ENCODE measurements at places on chromosomes 6 and 20.
A peak's percentile ranks its signal among the peaks of the same experiment; 100 is the strongest.

DNA sequence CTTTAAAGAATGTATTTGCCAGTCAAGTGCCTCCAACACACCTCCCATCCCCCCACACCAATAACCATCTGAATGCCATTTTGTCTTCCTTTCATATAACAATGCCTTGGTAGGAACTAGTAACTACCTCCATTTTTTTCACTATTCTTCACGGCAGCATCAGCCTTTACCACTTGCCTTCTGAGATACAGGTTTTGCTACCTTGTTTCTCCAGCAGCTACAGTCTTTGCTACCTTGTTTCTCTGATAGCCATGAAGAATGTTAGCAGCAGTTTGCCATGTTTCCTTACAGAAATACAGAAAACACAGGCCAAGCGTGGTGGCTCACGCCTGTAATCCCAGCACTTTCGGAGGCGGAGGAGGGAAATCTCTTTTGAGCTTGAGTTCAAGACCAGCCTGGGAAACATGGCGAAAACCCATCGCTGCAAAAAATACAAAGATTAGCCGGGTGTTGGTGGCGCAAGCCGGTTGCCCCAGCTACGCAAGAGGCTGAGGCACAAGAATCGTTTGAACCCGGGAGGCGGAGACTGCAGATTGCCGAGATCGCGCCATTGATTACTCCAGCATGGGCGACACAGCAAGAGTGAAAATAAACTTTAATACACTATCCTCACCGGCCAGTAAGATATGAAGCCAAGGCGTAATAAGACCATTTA lies 100.9 kb downstream of the HFE start:
- DNase-seq = no peak

GRCh38 chr20:35657271-35657670 lies 7.4 kb downstream of the CPNE1 start:
- no peak for DNase-seq

GRCh38 chr6:155450240-155450581 lies 5.4 kb downstream of the NOX3 start:
- DNase-seq = peak; percentile 19

DNA sequence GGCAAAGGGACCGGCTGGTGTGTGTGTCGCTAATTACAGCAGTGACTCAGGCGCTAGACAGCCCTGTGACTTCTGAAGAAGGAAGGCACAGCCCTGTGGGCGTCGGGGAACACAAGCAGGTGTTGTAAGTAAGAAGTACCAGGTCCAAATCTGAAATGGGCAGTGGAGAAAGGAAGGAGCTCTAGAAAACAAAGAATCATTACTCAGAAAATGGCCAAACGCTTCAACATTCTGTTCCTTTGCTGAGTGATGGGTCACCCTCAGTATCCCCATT lies 106.8 kb downstream of the PXDC1 start:
- no peak for DNase-seq

- no peak for DNase-seq
Observed at GRCh38 chr6:111679126-111679858, 73.6 kb upstream of the TRAF3IP2 start.

DNA sequence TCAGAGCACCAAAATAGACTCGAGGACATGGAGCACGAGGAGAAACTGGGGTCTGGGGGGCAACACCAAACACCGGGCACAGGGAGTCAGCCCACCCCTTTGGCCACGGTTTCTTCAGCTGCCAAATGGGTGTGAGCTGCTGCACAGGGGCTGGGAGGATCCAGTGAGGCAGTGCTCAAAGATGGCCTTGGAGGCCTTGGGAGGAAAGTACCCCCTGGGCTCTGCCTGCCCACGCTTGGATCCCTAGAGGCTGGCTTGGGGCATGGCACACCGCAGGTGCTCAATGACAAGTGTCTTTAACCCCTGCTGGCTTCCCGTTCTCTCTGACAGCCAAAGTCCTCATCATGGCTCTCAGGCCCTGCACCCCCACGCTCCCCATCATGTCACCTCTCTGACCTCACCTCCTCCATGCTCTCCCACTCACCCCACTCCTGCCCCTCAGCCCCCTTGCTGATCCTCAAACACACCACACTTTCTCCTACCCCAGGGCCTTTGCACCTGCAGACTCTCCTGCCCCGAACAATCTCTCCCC lies 190.3 kb downstream of the ANKRD60 start:
- DNase-seq = no peak

GRCh38 chr6:157322792-157323254 lies 496 bp downstream of the TMEM242 start:
- DNase-seq = peak; percentile 61

GRCh38 chr6:24139080-24139479 lies 13.1 kb downstream of the NRSN1 start:
- DNase-seq = no peak

GRCh38 chr6:106858653-106859092 lies 115.9 kb downstream of the CD24 start:
- DNase-seq = no peak

- no peak for DNase-seq
Observed at GRCh38 chr6:43886717-43887339, 116.8 kb downstream of the VEGFA start.

DNA sequence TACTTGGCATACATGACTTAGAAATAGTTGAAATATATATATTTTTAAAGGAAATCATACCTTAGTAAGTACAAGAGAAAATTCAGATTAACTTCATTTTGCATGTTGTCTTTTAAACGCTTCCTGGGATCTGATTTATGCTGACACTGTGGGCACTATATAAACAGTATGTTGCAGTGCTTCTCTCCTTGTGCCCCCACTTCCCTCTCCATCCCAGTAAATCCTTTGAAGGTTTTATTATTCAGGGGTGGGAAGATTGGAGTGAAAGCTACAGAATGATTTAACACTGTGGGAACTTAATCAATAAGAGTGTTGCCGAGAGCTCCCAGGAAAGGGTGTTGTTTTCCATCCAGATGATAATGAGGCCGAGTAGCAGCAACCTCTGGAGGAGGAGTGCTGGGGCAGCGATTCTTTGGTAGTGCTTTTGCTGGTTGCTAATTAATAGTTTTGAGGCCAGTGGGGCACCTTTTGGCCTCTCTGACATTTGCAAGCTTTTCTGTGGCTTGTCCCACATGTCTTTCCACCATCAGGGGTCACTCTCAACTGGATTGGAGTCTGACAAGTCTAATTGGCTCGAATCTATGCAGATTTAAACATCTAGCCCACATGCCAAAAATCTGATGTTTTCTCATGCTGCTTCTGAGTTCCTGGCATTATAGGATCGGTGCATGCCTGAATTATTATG lies 183.0 kb upstream of the MMS22L start:
- peak; percentile 78 for DNase-seq

DNA sequence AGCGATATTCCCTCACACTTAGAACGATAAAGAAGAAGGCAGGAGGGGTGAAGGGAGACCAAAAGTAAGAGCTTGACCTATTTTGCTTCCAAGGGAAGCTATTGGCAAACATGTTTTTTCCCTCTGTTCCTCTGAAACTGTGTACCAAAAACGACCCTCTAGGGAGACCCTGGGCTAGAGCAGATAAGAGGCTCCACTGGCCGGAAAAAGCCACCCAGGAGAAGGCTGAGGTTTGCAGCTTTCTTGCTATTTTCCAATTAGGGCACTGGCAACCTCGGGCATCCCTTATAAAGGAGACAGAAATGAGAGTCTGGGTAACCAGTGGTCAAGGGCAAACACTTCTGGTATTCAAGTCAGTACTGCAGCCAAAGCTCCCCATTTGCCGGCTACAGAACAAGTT lies 168.0 kb downstream of the KIF16B start:
- DNase-seq = no peak

DNA sequence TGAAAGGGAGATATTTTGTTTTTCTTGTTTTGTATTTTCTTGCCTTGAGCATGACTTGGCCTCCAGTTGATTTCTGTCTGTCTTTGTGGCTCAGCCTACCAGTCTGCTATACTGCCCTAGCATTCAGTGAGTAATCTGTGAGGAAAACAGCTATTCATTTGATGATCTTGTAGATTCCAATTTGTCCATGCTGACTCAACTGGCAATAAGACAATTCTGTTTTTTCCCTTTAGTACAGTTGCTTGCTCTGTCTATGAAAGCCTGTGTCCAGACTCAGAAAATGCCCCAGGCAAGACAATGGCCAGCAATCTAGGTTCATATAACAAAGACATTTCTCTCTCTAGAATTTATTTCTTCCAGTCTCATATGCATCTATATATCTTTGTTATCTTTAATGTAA lies 10.9 kb upstream of the SOX4 start:
- no peak for DNase-seq

DNA sequence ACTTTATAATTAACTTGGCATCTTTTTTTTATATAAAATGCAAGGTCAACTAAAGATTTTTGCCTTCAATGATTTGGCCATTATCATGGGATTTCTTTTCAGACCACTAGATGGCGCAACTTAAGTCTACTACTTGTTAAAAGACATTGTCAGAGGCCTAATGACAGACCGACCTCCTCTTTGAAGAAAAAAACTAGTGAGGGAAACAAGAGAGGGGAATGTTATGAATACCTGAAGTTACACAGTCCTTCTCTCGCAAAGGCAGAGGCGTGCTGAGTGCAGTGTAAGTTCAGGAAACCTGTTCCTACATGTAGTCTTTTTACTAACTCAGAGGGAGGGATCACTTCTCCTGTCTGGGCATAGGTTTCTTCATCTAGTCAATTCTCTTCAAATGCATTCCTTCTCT lies 9.3 kb downstream of the TRAPPC3L start:
- peak; percentile 67 for DNase-seq

- DNase-seq = no peak
Observed at GRCh38 chr6:163842467-163842866, 427.9 kb downstream of the QKI start.

- peak; percentile 22 for DNase-seq
Observed at GRCh38 chr6:31659649-31660380, 763 bp downstream of the C6orf47 start.

DNA sequence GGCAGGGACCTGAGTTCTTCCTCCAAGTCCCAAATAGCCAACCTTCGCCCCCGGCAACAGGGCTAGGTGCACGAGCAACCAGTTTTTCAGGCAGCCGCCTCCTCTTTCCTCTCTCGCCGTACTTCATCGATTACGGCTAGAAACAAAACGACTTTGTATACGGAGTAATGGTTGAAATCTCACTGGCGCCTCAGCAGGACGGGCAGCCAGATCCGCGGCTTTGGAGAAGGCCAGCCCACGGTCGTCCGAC lies 333 bp upstream of the SMIM13 start:
- no peak for DNase-seq

GRCh38 chr6:26290941-26291340 lies 74.1 kb upstream of the BTN3A2 start:
- DNase-seq = no peak

- no peak for DNase-seq
Observed at GRCh38 chr20:37988306-37988954, 44.8 kb downstream of the TTI1 start.

- no peak for DNase-seq
Observed at GRCh38 chr20:15256676-15257568, 919.5 kb upstream of the FLRT3 start.

DNA sequence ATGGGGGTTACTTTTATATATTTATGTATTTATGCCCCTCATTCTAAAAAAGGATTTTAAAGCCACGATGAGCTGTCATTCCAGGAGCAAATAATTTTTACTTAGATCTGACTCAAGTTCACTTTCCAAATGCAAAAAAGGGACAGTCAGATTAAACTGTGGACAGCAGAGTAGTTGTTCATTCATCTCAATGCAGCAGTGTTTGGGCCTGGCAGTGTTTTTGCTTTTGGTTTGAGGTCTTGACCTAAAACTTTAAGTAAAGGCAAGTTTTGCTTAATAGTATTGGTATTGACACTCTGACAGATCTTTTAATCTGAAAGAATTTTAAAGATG lies 13.9 kb downstream of the JARID2 start:
- peak; percentile 81 for DNase-seq

DNA sequence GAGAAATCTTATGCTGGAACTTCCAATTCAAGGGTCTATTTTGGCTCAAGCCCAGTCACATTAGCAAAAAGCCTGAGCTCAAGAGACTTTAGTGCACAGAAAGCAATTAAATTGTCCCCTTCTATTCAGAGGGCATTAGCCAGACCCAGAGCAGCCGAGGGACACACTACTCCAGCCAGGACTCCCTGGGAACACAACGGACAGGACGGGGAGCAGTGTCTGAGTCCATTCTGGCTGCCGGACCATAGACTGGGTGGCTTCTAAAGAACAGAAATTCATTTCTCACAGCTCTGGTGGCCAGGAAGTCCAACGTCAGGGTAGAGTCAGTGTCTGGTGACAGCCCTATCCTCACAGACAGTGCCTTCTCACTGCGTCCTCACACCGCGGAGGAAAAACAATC lies 78.4 kb downstream of the PRND start:
- no peak for DNase-seq

DNA sequence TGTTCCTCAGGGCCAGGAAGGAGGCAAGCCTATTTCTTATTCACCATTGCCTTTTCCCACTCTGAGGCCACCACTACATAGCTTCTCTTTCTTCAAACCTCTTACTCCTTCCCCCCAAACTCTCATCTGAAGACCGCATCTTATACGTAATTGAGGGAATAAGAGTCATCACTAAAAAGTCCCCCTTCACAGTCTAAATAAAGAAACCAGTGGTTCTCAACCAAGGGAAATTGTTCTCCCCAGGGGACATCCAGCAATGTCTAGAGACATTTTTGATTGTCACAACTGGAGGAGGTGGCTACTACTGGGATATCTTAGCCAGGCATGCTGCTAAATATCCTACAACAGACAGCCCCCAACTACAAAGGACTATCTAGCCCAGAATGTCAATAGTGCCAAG lies 327.6 kb upstream of the CNR1 start:
- no peak for DNase-seq

GRCh38 chr6:138647006-138647405 lies 126.6 kb upstream of the CCDC28A start:
- DNase-seq = peak; percentile 43

- DNase-seq = no peak
Observed at GRCh38 chr6:100459592-100460184, 5.0 kb downstream of the SIM1 start.

DNA sequence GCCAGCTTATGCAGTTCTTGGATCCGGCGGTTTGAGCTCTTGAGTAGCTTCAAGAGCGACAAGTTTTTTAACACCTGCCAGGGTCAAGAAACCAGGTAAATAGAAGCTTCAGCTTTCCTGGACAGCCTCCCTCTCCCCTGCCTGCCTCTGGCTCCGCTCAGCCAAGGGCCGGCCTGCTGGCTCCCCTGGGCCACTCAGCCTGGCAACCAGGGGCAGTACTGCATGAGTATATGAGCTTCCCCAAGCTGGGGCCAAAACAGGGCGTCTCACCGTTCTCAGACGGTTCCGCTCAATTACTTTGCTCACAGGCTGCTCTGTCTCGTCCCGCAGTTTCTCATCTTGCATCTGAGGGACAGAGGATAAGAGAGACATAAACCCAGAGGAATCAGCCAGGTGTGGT lies 856 bp downstream of the TP53TG5 start:
- DNase-seq = no peak

- no peak for DNase-seq
Observed at GRCh38 chr6:9399916-9400315, 964.6 kb upstream of the SLC35B3 start.

DNA sequence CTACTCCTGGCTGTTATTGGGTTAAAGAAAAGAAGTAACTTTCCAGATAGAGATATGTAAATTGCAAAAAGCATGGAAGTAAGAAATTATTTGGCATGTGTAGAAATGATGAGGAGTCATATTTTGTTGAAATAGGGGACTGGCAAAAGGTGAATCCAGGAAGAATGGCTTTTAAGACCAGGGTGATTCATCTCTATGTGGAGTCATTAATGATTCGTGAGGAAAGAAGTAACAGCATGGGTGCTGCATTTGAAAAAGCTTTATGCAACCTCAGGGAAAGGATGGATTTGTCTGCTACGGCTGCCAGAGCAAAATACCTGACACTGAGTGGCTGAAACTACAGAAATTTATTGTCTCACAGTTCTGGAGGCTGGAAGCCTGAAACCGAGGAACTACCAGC lies 14.8 kb upstream of the SYNE1 start:
- DNase-seq = no peak

- peak; percentile 30 for DNase-seq
Observed at GRCh38 chr6:93624408-93624807, 205.0 kb upstream of the EPHA7 start.

All from pons (tissue), 1 donor.